A549 (cell line): ENCODE measurements at places on chromosomes 13 and 19.

DNA sequence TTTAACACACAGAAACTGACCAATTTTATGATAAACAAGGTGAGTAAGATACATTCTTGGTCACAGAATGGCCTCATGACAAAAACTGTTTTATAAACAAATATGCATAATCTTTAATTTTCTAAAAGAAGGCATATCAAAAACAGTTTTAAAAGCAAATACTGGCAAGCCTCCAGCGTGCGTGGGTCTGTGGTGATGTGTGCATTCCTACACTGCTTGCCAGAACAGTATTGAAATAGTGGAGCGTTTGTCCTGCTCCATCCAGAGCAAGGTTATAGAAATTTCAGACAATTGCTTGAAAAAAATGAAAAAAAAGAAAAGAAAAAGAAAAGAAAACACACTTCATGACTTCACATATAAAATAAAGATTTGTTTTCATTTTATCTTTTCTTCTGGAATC lies 140.9 kb downstream of the MZT1 start:
- no peak for DNase-seq

- no peak for DNase-seq
Observed at GRCh38 chr19:31377736-31378135, 28.5 kb upstream of the TSHZ3 start.

GRCh38 chr13:103002279-103002678 lies 63.9 kb downstream of the SLC10A2 start:
- DNase-seq, result no peak

GRCh38 chr13:28449826-28450773 lies 44.8 kb downstream of the FLT1 start:
- no peak for DNase-seq

DNA sequence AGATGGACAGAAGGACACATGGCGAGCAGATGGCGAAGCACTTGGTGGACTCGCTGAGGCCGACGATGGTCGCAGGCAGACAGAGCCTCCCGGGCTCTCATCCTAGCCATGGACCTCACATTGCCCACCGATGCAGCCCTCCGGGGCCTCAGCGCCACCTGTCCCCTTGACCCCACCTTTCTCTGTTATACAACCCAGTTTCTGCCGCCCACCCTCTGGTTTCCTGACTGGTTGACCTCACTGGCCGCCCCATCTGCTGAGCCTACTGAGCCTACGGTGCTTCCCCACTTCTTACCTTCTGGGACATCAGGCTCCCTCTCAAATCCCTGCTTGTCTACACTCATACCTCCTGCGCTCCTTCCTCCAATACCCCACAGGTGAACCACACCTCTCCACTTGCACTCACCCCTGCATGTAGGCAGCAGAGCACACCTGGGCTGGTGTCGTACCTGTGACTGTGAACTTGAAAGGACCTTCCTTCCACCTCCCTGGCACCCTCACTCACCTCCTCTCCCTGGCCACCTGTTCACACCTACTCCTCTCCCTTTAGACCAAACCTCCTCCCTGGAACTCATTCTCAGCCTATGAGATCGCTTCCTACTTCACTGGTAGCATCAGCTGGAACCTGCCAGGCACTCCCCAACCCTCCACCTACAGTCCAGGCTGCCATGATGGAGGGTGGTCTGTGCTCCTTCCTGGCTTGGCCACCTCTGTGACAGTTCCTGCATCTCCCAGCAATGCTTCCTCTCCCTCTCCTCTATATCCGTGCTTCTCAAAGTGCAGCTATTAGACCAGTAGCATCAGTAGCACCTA lies 36.1 kb downstream of the HPN start:
- no peak for DNase-seq

- no peak for DNase-seq
Observed at GRCh38 chr13:77952276-77952675, 33.6 kb upstream of the EDNRB start.

GRCh38 chr13:107102676-107103075 lies 534.7 kb upstream of the ARGLU1 start:
- no peak for DNase-seq

GRCh38 chr19:41421314-41421713 lies 5.9 kb downstream of the B3GNT8 start:
- no peak for DNase-seq

DNA sequence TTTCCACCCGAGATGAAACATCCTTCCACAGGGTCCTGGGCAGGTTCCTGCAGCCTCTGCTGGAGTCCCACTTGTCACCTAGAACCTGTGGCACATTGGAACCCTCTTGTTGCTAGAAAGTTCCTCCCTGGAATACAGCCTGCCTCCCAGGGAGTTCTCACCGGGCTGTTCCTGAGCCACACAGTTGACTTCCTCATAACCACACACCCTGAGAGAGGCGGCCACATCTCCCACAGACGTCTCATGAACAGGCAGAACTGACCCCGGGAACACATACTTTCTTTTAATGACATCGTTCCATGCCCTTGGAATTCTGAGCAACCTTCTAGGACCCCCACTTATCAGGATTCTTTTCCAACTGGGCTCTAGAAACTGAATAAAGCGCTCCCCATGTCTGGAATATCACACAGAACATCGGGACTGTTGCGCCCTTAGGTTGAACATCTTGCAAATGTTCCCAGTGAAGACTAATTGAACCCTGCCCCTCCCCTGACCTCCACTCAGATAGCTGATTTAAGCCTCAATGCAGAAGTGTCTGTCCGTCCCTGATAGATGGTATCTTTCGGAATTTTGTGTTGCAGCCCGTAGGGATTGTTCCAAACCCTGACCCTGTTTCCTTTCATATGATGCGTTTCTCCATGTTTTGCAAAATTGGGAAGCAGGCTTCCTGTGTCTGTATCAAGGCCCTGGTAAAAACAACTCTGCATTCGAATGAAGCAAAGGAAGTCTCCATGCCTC lies 91.1 kb downstream of the RAB20 start:
- no peak for DNase-seq

- no peak for DNase-seq
Observed at GRCh38 chr13:76886005-76886291, 257 bp downstream of the KCTD12 start.

GRCh38 chr13:25097426-25097825 lies 1.5 kb downstream of the PABPC3 start:
- DNase-seq, result no peak

DNA sequence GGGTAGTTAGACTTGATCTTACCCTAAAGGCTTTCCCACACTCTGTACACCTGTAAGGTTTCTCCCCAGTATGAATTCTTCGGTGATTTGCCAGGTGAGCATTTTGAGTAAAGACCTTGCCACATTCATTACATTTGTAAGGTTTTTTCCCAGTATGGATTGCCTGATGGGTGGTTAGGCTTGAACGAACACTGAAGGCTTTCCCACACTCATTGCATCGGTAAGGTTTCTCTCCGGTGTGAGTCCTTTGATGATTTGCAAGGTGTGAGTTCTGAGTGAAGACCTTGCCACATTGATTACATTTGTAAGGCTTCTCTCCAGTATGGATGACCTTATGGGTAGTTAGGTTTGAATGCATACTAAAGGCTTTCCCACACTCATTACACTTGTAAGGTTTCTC lies 23.7 kb downstream of the ERVV-2 start:
- DNase-seq, result no peak

GRCh38 chr13:90070362-90070761 lies 1277.1 kb upstream of the MIR17HG start:
- DNase-seq, result no peak

- no peak for DNase-seq
Observed at GRCh38 chr13:100231176-100231575, 142.3 kb downstream of the PCCA start.

DNA sequence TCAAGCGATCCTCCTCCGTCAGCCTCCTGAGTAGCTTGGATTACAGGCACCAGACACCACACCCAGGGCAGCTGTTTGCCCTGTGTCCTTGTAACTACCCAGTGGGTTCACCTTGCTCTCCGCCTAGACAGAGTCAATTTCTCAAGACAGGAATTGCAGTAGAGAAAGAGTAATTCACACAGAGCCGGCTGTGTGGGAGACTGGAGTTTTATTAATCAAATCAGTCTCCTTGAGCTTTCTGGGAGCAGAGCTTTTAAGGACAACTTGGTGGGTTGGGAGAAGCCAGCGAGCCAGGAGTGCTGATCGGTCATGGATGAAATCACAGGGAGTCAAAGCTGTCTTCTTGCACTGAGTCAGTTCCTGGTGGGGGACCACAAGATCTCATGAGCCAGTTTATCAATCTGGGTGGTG lies 20.6 kb upstream of the ADGRE1 start:
- no peak for DNase-seq

DNA sequence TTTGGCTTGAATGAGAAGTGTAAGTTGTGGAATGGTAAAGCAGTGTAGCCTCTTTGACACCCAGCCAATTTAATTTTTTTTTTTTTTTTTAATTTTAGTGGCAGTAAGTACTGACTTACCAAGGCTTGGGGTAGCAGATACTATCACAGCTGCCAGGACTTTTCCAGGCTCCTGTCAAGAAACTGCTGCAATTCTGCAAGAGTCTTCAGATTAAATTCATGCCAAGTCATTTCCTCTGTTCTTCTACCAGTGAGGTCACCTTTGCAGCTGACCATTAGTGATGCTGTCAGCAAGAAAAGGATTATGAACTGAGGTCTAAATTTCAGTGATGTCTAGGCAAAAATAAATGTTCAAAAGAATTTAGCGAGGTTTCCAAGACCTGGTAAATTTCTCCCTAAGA lies 91.2 kb downstream of the GGACT start:
- DNase-seq, result no peak

DNA sequence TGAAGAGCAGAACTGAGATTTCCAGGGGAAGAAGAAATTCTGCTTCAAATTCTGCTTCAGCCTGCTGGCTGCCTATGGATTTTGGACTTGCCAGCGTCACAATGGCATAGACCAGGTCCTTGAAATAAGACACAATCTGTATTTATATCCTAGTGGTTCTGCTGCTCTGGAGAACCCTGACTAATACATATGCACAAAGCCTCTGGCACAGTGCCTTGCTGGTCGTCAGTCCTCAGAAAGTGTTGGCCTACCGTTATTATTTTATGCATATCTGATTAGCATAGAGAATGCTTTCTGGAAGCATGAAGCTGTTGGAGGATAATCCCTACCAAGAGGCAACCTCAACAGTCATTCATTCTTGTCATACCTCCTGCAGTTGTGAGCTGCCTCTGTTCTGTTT lies 213.7 kb downstream of the B3GLCT start:
- no peak for DNase-seq

DNA sequence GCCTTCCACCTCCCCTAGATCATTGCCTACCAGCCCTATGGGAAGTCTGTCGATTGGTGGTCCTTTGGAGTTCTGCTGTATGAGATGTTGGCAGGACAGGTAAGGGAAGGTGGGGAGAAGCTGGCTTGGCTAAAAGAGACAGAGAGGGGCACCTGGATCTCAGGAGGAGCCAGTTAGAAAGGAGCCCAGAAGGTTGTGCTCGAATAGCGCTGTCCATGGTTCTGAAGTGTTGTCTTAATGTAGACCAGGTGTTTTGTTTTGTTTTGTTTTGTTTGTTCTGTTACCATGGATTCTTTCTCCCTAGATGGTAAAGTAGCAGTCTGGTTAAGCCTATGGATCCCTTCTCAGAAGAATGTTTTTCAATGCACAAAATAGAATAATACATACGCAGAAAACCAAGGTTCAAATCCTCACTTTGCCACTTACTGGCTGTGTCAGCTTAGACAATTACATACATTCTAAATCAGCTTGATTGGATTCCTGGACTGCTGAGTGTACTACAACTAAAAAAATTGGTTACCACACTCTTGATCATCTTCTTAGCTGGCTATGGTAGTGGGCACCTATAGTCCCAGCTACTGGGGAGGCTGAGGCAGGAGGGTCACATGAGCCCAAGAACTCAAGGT lies 5.9 kb upstream of the CACNG7 start:
- DNase-seq, result peak; percentile 64

GRCh38 chr13:57629391-57629804 lies 2.1 kb upstream of the PCDH17 start:
- DNase-seq, result no peak
